ENCODE measurements at places on chromosomes 16 and 17. TPM values are rescaled to one million over a fixed set of nuclear protein-coding genes. Genes with fewer than 3 reads are reported as not detected.
A peak's percentile ranks its signal among the peaks of the same experiment; 100 is the strongest.

- no peak overlapping the region for H3K4me3 ChIP-seq
- DNase-seq, result no peak
- H3K4me1 ChIP-seq, result peaks cover 3% of the 10 kb centered on the region
- peaks cover 2% of the 10 kb centered on the region for H3K36me3 ChIP-seq
These were observed 58.0 kb downstream of the ASIC2 start for GRCh38 chr17:33234930-33235685.

DNA sequence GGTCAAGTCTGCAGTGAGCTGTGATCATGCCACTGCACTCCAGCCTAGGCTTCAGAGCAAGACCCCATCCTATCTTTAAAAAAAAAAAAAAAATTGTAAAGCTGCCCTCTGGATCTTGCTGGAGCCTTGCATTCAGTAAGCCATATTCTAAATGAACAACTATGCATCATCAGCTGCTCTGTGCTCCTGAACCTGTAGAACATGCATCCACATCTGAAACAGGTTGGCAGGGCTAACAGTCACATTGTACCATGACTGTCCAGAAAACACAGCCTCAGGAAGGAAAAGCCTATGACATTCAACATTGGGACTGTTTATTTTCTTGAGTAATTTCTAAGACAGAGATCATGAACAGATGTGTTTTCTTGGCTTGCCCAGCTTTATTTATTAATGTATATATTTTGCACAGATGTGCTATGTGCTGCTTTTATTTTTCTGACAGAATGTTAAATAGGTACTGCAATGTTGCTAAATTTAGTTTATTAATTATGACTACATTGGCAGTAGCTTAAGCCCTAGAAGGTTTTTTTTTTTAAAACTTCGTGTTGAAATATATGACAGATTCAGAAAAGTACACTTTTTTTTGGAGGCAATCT is 19.8 kb downstream of the ACSF2 start:
- no peak for DNase-seq
- H3K27me3 ChIP-seq, result no peaks in the 10 kb centered on the region

DNA sequence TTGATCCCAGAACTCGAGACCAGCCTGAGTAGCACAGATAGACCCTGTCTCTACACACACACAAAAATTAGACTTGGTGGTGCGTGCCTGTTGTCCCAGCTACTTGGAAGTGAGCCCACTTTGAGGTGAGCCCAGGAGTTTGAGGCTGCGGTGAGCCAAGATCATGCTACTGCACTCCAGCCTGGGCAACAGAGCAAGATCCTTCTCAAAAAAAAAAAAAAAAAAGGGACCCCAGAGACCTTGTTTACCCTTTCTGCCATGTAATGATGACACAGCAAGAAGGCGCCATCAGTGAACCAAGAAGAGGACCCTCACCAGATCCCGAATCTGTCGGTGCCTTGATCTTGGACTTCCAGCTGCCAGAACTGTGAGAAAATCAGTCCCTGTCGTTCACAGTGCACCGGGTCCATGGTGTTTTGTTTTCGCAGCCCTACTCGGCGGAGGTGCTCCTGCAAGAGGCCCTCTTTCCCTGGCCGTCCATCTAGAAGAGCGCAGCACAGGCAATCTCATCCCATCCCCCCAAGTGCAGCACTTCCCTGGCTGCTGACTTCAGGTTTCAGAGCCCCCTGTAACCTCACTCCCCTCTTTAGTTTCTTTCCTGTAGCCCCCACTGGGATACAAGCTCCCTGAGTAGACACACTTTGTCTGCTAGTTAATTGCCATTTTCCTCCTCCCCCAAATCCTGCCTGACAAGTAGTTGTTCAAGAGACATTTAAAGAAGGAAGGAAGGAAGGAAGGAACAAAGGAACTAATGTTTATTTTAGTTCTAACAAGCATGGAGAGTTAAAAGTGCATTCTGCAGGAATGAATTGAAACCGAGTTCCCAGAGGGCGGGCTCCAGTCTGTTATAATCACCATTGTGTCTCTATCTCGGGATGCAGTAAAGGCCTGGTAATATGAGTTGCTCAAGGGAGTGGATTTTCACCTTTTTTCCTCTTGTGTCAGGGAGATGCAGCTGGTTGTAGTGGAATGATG is 115.3 kb downstream of the SNX29 start:
- H3K27me3 ChIP-seq, result no peaks in the 10 kb centered on the region
- H3K4me3 ChIP-seq, result no peak overlapping the region
- no peak for DNase-seq
- H3K36me3 ChIP-seq, result no peaks in the 10 kb centered on the region
- no peak overlapping the region for H3K27ac ChIP-seq

- H3K4me1 ChIP-seq, result peaks cover 30% of the 10 kb centered on the region
- no peaks in the 10 kb centered on the region for H3K27me3 ChIP-seq
- no peak overlapping the region for H3K4me3 ChIP-seq
- DNase-seq, result no peak
- H3K36me3 ChIP-seq, result peaks cover 4% of the 10 kb centered on the region
- no peak overlapping the region for H3K27ac ChIP-seq
These were observed 30.7 kb downstream of the YPEL2 start for GRCh38 chr17:59361916-59362810.

DNA sequence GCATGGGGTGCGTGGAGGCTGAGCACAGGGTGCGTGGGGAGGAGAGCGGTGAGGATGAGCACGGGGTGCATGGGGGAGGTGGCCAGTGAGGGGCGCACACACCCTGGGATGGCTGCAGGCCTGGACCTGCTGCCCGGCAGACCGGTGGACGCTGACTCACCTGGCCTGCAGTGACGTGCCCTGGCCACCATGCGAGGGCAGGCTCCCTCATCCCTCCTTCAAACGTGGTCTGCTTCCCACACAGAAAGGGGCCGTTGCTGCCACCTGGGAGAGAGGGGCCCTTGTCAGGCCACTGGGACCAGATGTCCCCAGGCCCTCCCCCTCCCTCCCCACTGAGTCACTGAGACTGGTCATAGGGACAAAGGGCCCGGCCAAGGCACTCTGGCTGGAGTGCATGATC is 20.1 kb upstream of the APRT start:
- no peaks in the 10 kb centered on the region for H3K4me1 ChIP-seq
- no peaks in the 10 kb centered on the region for H3K27me3 ChIP-seq
- DNase-seq, result no peak
- peaks cover 24% of the 10 kb centered on the region for H3K36me3 ChIP-seq
- no peak overlapping the region for H3K4me3 ChIP-seq

DNA sequence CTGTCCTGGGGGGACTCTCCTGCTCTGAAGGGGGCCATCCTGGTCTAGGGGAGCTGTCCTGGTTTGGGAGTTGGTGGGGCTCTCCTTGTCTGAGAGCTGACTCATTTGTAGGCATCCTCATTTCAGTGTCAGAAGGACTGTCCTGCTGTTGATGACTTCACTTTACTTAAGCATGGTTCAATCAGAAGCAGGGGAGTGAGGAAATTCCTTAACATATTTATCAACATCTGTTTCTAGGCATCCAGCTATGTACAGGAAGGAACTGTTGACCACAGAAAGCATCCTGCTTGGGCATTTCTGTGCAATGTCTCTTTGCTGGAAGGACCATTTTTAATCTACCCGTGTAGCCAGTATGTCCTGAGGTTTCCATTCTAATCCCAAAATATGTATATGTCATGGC is 502.7 kb upstream of the HSBP1 start:
- no peak overlapping the region for H3K4me3 ChIP-seq
- no peak for DNase-seq
- H3K27me3 ChIP-seq, result peaks cover 3% of the 10 kb centered on the region
- no peaks in the 10 kb centered on the region for H3K4me1 ChIP-seq

DNA sequence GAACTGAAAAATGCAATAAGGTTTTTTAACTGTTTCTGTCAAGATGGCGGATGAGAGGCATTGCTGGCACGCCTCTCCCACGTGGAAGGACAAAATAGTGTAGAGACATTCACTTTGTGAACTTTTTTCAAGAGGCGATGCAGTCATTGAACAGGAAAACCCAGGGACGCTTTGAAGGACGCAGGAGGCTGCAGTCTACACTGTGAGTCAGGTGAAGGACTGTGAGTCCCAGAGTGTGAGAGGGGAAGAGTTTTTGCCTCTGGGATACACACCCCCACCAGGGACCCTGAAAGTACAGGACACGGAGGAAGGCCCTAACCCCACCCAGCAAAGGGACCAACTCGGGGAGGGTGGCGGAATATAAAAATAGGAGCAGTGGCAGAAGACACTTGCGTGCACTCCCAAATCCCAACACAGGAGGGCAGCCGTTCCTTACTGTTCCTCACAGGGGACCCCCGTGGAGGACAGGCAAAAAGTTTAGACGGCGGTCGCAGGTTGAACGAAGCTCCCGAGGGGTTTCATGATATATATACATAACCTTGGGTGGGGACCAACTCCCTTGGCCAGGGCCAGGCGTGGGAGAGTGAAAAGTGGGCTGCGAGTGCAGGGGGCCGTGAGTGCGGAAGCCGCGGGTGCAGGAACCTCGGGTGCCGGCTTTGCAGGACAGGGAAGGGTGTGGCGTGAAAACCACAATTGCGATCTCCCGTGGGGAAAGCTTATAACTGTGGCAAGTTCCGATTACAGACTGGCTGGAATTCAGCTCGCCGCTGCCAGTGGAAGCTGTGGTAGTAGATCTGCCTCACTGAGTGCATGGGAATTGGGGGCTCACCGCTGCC is 82.0 kb upstream of the ALOX12 start:
- H3K36me3 ChIP-seq, result no peaks in the 10 kb centered on the region
- H3K27me3 ChIP-seq, result no peaks in the 10 kb centered on the region
- H3K27ac ChIP-seq, result no peak overlapping the region
- no peak for DNase-seq

GRCh38 chr17:6534846-6535514 is 21.4 kb downstream of the PITPNM3 start:
- H3K4me3 ChIP-seq, result no peak overlapping the region
- H3K36me3 ChIP-seq, result no peaks in the 10 kb centered on the region
- H3K4me1 ChIP-seq, result no peaks in the 10 kb centered on the region

- H3K27me3 ChIP-seq, result peaks cover 5% of the 10 kb centered on the region
- H3K36me3 ChIP-seq, result no peaks in the 10 kb centered on the region
- H3K4me1 ChIP-seq, result peaks cover 4% of the 10 kb centered on the region
These were observed 70.0 kb downstream of the CNGB1 start for GRCh38 chr16:57900796-57901479.

GRCh38 chr17:57600074-57600473 is 145.0 kb downstream of the CCDC182 start:
- no peak for DNase-seq
- peaks cover 16% of the 10 kb centered on the region for H3K36me3 ChIP-seq
- H3K27me3 ChIP-seq, result no peaks in the 10 kb centered on the region
- H3K4me3 ChIP-seq, result no peak overlapping the region
- H3K4me1 ChIP-seq, result peaks cover 4% of the 10 kb centered on the region

GRCh38 chr17:77521076-77521475 is 380.3 kb downstream of the SEC14L1 start:
- H3K36me3 ChIP-seq, result no peaks in the 10 kb centered on the region
- H3K27me3 ChIP-seq, result no peaks in the 10 kb centered on the region
- H3K4me3 ChIP-seq, result no peak overlapping the region
- no peak for DNase-seq
- H3K27ac ChIP-seq, result no peak overlapping the region

- peaks cover 43% of the 10 kb centered on the region for H3K4me1 ChIP-seq
- no peaks in the 10 kb centered on the region for H3K27me3 ChIP-seq
- peak overlapping the region; percentile 92 for H3K4me3 ChIP-seq
- DNase-seq, result peak; percentile 67
These were observed 470 bp downstream of the DCUN1D3 start for GRCh38 chr16:20899477-20900298.

GRCh38 chr17:9676820-9677310 is 31.5 kb downstream of the USP43 start:
- H3K36me3 ChIP-seq, result peaks cover 4% of the 10 kb centered on the region
- H3K4me3 ChIP-seq, result no peak overlapping the region
- no peaks in the 10 kb centered on the region for H3K4me1 ChIP-seq
- H3K27me3 ChIP-seq, result no peaks in the 10 kb centered on the region

DNA sequence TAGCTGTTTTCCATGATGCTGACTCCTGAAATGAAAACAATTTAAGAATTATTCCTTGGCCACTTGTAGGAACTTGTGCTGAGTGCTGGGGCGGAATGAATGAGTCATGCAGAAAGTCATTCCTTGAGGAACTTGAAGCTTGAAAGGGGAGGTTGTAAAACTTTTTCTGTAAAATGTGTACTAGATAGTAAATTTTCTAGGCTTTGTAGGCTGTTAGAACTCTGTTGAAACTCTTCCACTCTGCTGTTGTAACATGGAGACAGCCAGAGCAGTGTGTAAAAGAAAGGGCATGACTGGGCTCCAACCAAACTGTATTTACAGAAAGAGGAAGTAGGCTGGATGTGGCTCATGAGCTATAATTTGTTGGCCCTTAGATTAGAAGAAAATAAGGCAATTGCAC is 46.1 kb downstream of the ABCA8 start:
- H3K27ac ChIP-seq, result peak overlapping the region; percentile 5
- H3K36me3 ChIP-seq, result no peaks in the 10 kb centered on the region
- H3K4me1 ChIP-seq, result no peaks in the 10 kb centered on the region
- H3K27me3 ChIP-seq, result no peaks in the 10 kb centered on the region
- no peak overlapping the region for H3K4me3 ChIP-seq

GRCh38 chr16:75198135-75198600 is 8.8 kb downstream of the CTRB2 start:
- H3K36me3 ChIP-seq, result no peaks in the 10 kb centered on the region
- no peak overlapping the region for H3K4me3 ChIP-seq
- no peaks in the 10 kb centered on the region for H3K4me1 ChIP-seq
- peaks cover 8% of the 10 kb centered on the region for H3K27me3 ChIP-seq
- H3K27ac ChIP-seq, result no peak overlapping the region
- DNase-seq, result peak; percentile 18

GRCh38 chr17:19553036-19553435 is 19.4 kb downstream of the SLC47A1 start:
- H3K4me1 ChIP-seq, result peaks cover 34% of the 10 kb centered on the region
- H3K4me3 ChIP-seq, result no peak overlapping the region
- no peak for DNase-seq
- no peaks in the 10 kb centered on the region for H3K36me3 ChIP-seq
- no peak overlapping the region for H3K27ac ChIP-seq

GRCh38 chr17:46796956-46797530 is 21.4 kb downstream of the WNT3 start:
- H3K27ac ChIP-seq, result no peak overlapping the region
- no peaks in the 10 kb centered on the region for H3K4me1 ChIP-seq
- H3K36me3 ChIP-seq, result no peaks in the 10 kb centered on the region
- peaks cover 24% of the 10 kb centered on the region for H3K27me3 ChIP-seq
- no peak overlapping the region for H3K4me3 ChIP-seq
- DNase-seq, result no peak

- peak; percentile 64 for DNase-seq
- H3K27ac ChIP-seq, result peak overlapping the region; percentile 19
- peaks cover 5% of the 10 kb centered on the region for H3K4me1 ChIP-seq
These were observed 9.3 kb upstream of the WBP2 start for GRCh38 chr17:75864448-75864871.

KRT16 gene
- not detected for polyA plus RNA-seq

NPB gene
- 0.39 TPM for polyA plus RNA-seq

DCTPP1 gene
- 41.6 TPM for polyA plus RNA-seq

SAMD14 gene
- polyA plus RNA-seq, result 5.7 TPM

CES5A gene
- not detected for polyA plus RNA-seq

WDR90 gene
- 43.9 TPM for polyA plus RNA-seq

LASP1 gene
- polyA plus RNA-seq, result 244 TPM

BRIP1 gene
- 6.4 TPM for polyA plus RNA-seq

ZDHHC1 gene
- polyA plus RNA-seq, result 6.9 TPM

TLCD2 gene
- polyA plus RNA-seq, result 2.8 TPM

HEXD gene
- polyA plus RNA-seq, result 50.4 TPM
